ENCODE measurements at places on chromosomes 1 and 21.

DNA sequence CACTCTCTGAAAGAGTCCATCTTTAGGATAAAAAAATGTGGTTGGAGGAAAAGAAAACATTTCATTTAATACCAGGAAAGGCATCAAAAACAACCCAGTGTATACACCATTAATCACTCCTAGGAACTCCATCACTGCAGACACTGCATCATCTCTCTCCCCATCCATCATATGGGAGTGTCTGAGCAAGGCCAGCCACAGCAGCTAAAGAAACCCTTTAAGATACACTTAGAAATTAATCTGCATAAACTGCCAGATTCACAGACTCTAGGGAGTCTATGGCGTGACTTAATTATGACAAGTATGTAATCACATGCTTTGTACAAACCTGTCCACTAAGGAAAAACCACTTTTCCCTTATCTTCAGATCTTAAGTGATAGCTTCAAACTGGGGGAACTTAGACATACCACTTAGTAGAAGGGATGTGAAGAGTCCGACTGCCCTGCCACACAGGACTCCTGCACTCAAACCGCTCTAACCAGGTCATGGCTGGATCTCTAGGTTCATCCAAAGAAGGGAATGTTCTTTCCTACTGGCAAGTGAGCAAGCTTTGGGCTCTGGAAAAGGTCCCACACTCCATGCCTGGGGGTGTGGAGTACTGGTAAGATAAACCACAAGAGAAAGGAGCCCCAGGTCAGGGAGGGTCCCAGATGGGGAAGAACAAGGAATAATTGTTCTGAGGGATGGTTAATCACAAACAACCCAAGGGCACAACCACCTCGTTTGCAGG lies 61.0 kb upstream of the C8B start:
- DNase-seq: no peak

DNA sequence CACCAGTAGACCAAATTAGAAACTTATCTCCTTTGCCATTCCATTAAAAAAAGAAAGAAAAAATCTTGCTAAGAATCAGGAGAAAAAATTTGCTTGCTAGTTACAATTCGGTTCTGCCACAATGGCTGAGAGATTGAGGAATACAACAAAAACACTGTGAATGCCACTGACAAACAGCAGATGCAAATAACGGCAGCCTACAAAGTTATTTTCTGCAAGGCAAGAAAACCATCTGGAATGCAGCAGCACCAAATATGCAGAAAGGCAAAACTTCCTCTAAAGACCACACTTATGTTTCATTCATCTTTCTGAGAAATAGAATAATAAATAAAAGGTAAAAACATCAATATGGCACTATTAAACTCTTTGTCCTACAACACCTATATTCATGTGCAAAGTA lies 75.7 kb downstream of the ENAH start:
- DNase-seq: no peak

DNA sequence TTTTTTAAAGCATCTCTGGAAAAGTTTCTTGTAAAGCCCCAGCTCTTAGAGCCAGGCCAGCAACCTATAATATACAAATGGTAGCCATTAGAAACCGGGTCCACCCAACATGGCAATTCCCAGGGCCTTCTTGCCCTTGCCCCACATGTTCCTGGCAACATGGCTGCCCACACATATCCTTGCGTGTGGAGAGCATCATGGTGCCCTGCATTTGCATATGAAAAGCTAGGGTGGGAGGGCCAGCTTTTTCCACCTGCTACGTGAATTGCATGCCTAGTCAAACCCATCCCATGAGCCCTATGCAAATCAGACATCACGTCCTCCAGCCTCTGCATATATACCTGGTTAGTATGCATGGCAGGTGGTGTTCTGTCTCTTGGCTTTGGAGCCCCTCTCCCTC lies 88.2 kb downstream of the RABGAP1L start:
- DNase-seq: no peak

DNA sequence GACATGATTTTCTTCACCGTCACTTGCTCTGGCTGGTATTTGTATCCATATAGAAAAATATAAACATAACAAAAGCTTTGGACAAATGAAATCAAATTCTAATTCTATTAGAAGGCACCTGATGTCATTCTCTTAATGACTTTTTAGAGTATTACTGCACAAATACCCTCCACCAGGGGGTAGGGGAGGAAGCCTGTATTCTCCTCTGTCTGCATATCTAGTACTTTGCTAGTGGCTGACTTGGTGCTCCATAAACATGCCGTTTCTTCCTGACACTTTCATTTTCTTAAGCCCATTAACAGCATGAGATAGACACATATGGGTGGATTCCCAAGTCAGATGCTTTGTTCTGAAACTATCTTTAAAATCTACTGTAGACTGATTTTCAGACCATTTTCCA lies 20.6 kb upstream of the KCNJ15 start:
- DNase-seq: no peak

- no peak for DNase-seq
Observed at GRCh38 chr1:27446496-27447020, 43.4 kb downstream of the WASF2 start.

DNA sequence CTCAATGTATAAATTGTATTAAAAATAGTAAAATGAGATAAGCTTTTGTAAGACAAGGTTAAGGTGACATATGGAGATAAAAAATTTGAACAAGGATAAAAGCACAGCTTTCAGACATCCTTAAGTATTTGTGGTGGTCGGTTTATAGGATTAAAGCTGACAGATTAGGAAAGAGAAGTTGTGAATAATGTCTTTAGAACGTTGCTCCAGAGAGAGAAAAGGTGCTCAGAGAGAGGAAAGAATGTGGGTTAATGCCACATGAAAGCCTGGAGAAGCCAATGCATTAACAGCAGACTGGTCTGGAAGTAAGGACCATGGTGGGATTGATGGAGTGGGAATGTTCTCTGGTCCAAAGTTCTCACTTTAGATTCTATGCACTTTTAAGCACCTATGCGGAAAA lies 44.8 kb downstream of the ATP6V1G3 start:
- DNase-seq: no peak

GRCh38 chr1:95723346-95723745 lies 489.3 kb downstream of the RWDD3 start:
- DNase-seq: no peak

Data from globus pallidus (tissue), 1 donor.